Fibroblast of the aortic adventitia (primary cell): ENCODE measurements at places on chromosomes 6 and 20.

GRCh38 chr6:149235130-149235561 lies 82.4 kb upstream of the TAB2 start:
- peak; percentile 78 for DNase-seq

DNA sequence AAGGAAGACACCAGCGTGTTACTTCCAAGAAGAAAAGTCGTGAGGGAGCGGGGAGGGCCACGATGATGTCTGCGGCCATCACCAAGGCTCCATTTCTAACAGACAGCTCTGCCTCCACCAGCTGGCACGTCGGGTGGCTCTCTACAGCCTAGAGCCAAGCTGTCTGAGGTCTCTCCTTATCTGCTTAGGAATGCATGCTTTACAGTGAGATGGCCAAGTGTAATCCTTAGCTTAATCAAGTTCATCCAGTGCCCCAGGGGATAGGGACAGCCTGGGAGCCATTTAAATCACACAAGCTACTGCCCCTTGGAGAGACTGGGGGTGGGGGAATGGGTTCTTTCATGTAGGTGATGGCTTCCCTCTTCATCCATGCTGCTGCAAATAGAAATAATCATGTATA lies 213.8 kb upstream of the CST7 start:
- DNase-seq = peak; percentile 4

DNA sequence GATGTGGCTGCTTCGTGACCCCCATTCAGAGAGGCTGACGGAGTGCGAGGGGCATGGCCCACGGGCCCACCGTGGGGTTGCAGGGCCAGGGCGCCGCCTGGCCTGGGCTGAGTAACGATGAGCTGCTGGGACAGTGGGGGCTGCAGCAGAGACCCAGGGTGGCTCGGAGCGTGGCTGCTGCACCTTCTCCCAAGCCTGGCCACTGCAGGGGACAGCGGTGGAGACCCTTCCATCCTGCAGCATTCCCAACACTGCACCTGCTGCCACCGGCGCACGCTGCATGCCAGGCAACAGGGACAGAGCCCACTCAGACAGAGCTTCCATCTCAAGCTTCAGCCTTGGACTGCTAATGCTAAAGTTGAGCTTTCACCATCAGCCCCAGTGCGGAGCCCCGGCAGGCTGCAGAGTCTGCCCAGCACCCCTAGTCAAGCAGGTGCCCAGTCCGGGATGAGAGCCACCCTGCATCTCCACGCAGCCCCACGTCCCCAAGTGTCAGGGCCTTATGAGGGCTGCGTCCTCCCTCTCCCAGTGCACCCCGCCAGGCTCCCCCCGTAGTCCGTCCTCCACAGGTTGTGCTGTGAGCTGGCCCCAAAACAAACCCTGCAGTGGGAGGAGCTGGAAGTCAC lies 89.4 kb upstream of the AFDN start:
- no peak for DNase-seq

DNA sequence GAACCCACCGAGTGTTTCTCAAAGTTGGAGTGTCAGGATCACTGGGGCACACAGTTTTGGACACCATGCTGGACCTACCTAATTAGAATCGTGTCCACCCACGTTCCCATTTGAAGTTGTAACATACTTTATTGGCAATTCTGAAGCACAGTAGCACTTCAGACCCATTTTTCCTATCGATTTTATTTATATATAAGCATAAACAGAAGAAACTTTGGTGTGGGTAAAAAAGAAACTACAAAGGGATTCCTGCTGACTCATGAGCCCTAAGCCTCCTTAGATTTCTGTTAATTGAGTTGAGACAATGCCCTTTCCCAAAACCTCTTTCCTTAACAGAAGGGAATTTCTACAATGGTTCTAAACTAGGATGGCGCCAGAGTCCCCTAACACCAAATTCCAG lies 398.0 kb downstream of the CDKAL1 start:
- peak; percentile 6 for DNase-seq

DNA sequence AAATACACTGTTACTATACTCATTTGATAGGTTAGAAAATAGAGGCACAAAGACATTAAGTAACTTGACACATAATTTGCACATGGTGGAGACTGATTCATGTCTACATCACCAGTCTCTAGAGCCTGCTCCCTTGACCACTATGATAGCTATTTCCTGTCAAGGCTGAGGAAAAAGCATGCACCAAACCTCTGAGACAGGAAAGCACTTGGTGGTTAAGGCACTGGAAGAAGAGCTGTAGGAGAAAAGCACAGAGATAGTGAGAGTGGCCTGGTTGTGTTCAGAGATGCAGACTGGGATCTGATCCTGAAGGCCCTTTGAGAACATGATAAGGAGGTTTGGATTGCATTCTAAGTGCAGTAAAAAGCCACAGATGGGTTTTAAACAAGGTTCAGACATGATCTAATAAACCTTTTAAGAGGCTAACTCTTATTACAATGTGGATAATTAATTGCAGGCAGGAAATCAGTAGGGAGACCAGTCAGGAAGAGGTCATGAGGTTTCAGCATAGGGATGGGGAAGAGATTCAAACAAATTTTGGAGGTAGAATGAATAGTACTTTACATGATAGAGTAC lies 168.9 kb downstream of the PHF3 start:
- DNase-seq = peak; percentile 82

DNA sequence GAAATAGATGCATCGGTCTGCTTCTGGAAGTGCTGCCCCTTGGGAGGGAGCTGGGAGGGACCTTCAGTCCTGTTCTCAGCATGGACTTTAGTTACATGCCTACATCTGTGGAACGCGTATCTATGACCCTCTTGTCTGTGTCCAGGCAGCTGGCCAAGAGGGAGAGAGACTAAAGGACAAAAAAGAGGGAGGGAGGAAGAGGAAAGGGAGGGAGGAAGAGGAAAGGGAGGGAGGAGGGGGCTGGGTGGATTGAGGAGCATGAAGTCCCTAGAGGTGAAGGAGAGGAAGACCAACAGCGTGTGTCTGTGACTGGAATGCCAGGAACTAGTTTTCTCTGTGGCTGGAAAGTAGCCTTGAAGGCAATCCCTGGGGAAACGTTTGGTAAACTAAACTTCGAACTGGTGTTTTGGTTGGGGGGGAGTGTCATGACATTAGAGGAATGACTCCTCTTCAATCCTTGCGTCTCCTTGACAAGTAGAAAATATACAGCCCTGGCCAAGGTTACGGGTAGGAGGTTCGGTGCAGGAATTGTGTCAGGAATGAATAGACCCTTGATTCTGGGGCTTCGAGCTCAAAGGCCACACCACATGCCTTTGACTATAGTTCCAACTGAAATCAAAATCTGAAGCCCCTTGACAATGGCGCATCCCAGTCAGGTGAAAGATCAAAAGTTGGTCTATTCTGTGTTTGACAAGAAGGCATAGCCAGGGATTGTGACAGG lies 52.0 kb upstream of the PLEKHG1 start:
- no peak for DNase-seq
